ENCODE measurements at places on chromosomes 16 and 17.

- DNase-seq = no peak
Observed at GRCh38 chr17:18356624-18357023, 6.7 kb downstream of the SHMT1 start.

DNA sequence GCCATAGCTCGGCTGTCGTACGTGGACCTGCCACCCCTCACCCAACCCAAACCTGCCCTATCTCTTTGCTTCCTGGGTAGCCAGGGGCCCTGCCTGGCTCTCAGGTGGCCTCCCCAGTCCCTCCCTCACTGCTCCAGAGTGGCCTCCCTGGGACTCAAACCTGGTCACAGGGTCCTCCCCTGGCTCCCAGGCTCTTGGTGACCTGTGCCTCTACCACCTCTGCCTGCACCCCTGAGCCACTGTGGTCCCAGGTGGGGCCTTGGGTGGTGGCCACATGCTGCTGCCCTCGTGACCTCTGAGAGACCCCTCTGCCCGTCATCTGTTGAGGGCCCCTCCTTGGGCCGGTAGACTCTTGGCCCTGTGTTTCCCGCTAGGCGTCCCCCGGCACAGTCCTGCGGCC lies 64.6 kb upstream of the PVALEF start:
- no peak for DNase-seq

DNA sequence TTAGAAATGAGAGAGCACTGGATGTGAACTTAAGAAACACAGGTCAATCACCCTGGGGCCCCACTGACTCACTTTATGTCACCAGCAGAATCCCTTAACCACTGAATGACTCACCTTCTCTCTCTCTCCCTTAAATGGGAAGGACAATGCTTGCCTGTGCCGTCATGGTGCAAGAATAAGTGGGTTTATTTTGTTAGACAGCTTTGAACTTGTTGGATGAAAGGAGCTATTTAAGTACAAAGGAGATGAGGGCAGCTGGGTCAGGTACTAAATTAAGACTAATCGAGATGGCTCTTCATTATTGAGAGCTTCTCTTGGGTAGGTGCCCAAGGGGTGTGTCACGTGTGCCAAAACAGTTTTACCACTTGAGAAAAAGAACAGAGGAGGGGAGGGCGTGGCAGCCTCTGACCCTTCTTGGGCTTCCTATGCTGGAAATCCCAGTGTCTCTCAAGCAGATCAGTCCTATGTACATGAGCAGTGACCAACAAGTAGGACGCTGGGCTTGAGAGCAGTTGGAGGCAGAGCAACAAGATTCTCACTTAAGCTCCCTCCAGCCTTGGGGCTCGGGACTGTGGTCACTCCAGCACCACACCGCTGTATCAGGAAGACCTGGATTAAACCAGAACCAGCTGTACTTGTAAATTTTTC lies 6.7 kb upstream of the KRT31 start:
- DNase-seq = peak; percentile 21

GRCh38 chr16:81583893-81584631 lies 139.5 kb downstream of the CMIP start:
- DNase-seq = no peak

GRCh38 chr17:14921936-14922335 lies 343.2 kb downstream of the PMP22 start:
- DNase-seq = no peak

- no peak for DNase-seq
Observed at GRCh38 chr16:30120340-30121105, 2.5 kb downstream of the MAPK3 start.

- DNase-seq = no peak
Observed at GRCh38 chr16:54080524-54081008, 206.0 kb downstream of the IRX3 start.

DNA sequence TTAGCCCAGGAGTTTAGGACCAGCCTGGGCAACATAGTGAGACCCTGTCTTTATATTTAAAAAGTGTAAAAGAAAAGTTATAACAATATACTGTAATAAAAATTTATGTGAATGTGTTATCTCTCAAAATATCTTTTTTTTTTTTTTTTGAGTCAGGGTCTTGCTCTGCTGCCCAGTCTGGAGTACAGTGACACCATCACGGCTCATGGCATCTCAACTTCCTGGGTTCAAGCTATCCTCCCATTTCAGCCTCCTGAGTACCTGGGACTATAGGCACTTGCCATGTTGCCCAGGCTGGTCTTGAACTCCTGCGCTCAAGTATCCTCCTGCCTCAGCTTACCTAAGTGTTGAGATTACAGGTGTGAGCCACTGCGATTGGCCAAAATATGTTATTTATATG lies 45.5 kb upstream of the SLC25A19 start:
- DNase-seq = no peak

- DNase-seq = no peak
Observed at GRCh38 chr17:38341035-38341721, 2.6 kb downstream of the GPR179 start.

DNA sequence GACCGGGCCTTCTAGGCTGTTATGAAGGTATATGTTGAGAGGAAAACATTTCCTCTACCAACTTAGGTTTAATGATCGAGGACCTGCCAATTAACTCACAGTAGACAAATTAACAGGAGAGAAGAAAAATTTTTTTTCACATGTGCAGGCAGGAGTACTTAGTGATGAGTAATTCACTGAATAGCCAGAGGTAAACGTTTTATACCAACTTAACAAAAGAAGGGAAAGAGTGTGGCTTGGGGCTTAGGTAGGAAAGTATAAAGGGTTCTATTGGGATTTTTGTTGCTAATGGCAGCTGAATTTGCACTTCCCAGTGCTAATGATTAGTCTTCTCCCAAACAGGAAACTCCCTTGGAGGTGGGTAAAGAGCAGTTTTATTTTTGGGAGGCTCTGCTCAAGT lies 121.6 kb upstream of the HS3ST4 start:
- no peak for DNase-seq

- no peak for DNase-seq
Observed at GRCh38 chr17:58468944-58469343, 19.3 kb downstream of the HSF5 start.

DNA sequence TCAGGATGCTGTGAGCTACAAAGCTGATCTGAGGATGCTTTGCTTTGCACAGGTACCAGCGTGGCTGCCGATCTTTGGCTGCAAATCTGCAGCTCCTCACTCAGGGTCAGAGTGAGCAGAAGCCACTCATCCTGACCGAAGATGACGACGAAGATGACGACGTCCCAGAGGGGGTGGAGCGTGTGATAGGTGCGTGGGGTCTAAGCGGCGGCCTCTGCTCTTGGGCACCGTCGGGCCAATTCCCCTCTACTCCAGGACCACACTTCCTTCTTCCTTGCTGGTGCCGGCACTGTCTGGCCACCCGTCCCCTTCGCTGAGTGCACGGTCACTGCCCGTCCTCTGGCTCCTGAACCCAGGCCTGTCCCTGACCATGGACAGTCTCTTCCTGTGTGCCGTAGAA lies 34.0 kb downstream of the ZNF750 start:
- DNase-seq = no peak

DNA sequence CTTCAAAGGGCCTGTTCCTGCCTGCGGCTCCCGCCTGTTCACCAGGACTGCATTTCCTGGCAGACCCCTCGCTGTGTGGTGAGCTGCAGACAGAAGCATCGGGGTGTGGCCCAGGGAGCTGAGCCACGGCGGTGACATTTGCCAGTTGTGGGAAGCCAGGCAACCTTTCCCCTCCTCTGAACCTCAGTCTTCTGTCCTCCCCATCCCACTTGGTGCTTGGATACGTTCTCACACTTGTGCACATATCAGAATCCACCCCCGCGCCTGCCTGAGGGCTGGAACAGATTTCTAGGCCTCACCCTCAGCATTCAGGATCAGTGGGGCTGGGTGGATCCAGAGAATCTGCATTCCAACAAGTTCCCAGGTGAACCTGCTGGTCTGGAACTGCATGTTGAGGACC lies 63.5 kb downstream of the CRISPLD2 start:
- DNase-seq = no peak

DNA sequence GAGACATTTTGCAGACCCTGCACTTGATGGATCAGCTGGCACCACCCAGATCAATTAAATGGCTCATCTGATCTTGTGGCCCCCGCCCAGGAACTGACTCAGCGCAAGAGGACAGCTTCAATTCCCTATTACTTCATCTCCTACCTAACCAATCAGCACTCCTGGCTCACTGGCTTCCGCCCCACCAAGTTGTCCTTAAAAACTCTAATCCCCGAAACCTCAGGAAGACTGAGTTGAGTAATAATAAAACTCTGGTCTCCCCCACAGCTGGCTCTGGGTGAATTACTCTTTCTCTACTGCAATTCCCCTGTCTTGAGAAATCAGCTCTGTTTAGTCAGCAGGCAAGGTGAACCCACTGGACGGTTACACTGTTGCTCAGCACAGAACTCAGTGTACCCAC lies 23.6 kb downstream of the SPPL2C start:
- DNase-seq = no peak

Data from SIG-M5 (cell line).